ENCODE measurements at places on chromosomes 12 and 14. TPM values are rescaled to one million over a fixed set of nuclear protein-coding genes. Genes with fewer than 3 reads are reported as not detected.

The CLEC12A gene
- not detected for total RNA-seq

The EXOC3L4 gene
- not detected for total RNA-seq

The WSCD2 gene
- not detected for total RNA-seq

The CHURC1 gene
- 37.0 TPM for total RNA-seq

The POMT2 gene
- total RNA-seq = 12.5 TPM

The LRCOL1 gene
- 0.09 TPM for total RNA-seq

The DLK1 gene
- total RNA-seq = not detected

The KSR2 gene
- total RNA-seq = 0.28 TPM

The DHH gene
- total RNA-seq = 7.8 TPM

The PLEKHH1 gene
- 0.38 TPM for total RNA-seq

The RNASE3 gene
- total RNA-seq = not detected

The CD163 gene
- total RNA-seq = not detected

The ANO2 gene
- 33.1 TPM for total RNA-seq

The TCL1A gene
- not detected for total RNA-seq

The PMCH gene
- total RNA-seq = 0.09 TPM

The KLRD1 gene
- total RNA-seq = 0.09 TPM

The LMNTD1 gene
- total RNA-seq = 0.45 TPM

The HSPA2 gene
- total RNA-seq = 2.7 TPM

The SOAT2 gene
- not detected for total RNA-seq

The CNPY2 gene
- 74.6 TPM for total RNA-seq

The REP15 gene
- total RNA-seq = 1.5 TPM

The HHIPL1 gene
- total RNA-seq = 4.4 TPM

The FGF23 gene
- total RNA-seq = not detected

The KRT72 gene
- not detected for total RNA-seq

The BDKRB2 gene
- total RNA-seq = under 0.01 TPM

The MANSC1 gene
- 3.5 TPM for total RNA-seq

The OVCH1 gene
- total RNA-seq = 0.85 TPM

The INHBC gene
- not detected for total RNA-seq

The SALL2 gene
- total RNA-seq = 0.45 TPM

The LPAR5 gene
- not detected for total RNA-seq

The TBX3 gene
- 3.2 TPM for total RNA-seq

The HCAR3 gene
- total RNA-seq = not detected

The KCNC2 gene
- total RNA-seq = not detected

The KRT6C gene
- total RNA-seq = not detected

The SLC17A8 gene
- total RNA-seq = not detected

The CCDC197 gene
- not detected for total RNA-seq

The ADCY6 gene
- 34.6 TPM for total RNA-seq

The TMPRSS12 gene
- total RNA-seq = not detected

The ERC1 gene
- total RNA-seq = 22.7 TPM

The LALBA gene
- total RNA-seq = not detected

The SMIM41 gene
- not detected for total RNA-seq

The ABCD2 gene
- not detected for total RNA-seq

The TMEM229B gene
- 0.19 TPM for total RNA-seq

The ZNF891 gene
- total RNA-seq = 0.54 TPM

The TPH2 gene
- not detected for total RNA-seq

The GYS2 gene
- total RNA-seq = not detected

The CLEC14A gene
- 286 TPM for total RNA-seq

The SMCO2 gene
- 0.36 TPM for total RNA-seq

The SLC6A13 gene
- 0.09 TPM for total RNA-seq

The ADAM21 gene
- 0.18 TPM for total RNA-seq

The CPNE6 gene
- total RNA-seq = not detected

The KRT77 gene
- not detected for total RNA-seq

The NTN4 gene
- total RNA-seq = 92.9 TPM

The VRTN gene
- not detected for total RNA-seq

The FSCB gene
- total RNA-seq = not detected

The DIO2 gene
- 2.7 TPM for total RNA-seq

The KLRK1 gene
- not detected for total RNA-seq

The NOVA1 gene
- 1.9 TPM for total RNA-seq

The USP44 gene
- 0.85 TPM for total RNA-seq

The IKZF4 gene
- 0.38 TPM for total RNA-seq
